ENCODE measurements at places on chromosomes 1 and 21.

- DNase-seq: no peak
Observed at GRCh38 chr1:64121766-64122385, 81.5 kb upstream of the UBE2U start.

GRCh38 chr1:239560921-239561320 is 174.6 kb downstream of the CHRM3 start:
- no peak for DNase-seq

DNA sequence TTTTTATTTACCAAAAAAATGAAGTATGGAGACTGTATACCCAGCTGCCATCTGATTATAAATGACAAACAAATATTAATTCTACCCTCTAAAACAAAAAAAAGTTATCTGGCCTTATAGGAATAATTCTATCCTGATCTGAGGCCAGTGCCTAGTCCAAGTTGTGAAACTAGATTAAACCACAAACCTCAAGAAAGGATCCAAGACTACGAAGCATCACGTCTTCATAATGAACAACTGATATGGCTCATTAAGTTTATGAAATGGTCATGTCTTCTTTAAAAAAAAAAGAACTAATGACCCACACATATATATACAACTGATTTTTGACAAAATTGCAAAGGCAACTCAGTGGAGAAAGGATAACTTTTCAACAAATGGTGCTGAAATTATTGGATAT is 32.4 kb upstream of the CTTNBP2NL start:
- DNase-seq: no peak

GRCh38 chr1:92623187-92623778 is 136.6 kb upstream of the GFI1 start:
- no peak for DNase-seq

DNA sequence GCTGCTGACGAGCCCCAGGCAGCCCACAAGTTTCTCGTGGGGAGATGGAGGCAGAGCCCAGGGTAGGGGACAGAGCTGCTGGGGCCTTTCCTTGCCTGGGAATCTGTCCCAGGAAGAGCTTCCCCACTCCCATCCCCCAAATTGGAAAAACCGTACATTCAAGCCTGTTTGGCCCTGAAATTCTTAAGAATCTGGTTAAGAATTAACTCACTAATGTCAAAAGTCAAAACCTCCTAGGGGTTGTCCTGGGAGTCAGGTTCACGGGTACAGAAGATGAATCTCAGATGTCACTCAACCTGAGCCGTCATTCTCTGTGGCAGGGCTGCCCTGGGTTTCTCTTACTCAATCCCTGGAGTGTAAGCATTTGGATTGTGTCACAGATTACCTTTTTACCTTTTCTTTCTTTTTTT is 8.4 kb downstream of the C1orf115 start:
- DNase-seq: no peak

GRCh38 chr1:168343566-168343965 is 62.9 kb downstream of the TBX19 start:
- DNase-seq: no peak

- peak; percentile 50 for DNase-seq
Observed at GRCh38 chr1:94643819-94644218, 102.3 kb upstream of the F3 start.
